ENCODE measurements at places on chromosomes 7 and 10.
A peak's percentile ranks its signal among the peaks of the same experiment; 100 is the strongest.

DNA sequence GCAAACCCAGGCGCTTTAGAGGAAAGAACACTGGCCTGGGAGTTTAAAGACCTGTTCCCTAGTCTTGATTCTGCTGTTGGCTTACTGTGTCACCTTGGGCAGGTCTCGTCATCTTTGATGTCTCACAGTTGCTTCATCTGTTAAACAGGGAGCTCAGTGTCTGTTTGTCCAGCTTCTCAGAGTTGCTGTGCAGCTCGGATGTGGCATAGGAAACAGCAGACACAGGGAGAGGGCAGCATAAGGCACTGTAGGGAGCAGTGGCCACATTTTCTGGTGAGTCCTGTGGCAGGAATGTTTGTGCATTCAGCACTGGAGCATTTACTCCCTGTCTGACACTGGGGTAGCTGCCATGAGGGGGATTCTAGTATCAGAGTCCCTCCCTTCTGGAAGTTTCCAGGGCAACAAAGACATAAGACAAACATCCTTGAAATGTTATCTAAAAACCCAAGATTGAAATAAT, 2.0 kb downstream of the REPIN1 start:
- DNase-seq: no peak

DNA sequence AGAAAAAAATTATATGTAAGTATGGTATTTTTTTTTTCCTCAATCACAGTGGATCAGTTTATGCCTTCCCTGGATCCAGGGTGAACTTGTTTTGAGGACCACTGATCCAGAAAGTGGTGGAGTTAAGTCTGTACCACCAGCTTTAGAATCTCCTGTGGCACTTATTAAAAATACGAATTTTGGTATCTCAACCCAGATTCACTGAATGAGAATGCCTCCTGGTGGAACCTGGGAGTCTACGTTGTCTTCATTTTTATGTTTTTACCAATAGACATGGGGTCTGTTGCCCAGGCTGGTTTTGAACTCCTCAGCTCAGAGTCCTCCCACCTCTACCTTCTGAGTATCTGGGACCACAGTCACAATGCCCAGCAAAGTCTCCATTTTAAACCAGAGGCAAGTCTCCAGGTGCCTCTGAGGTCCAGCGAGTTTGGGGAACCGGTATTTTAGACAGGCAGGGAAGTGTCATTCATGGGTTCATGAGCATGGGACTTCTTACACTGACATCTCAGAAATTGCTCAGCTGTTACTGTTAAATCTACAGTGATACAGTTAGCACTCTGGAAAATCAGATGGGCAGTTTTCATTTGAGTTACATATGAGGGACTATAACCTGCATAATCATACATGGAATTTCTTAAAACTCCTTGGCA, 200.9 kb downstream of the AUTS2 start:
- DNase-seq: no peak

DNA sequence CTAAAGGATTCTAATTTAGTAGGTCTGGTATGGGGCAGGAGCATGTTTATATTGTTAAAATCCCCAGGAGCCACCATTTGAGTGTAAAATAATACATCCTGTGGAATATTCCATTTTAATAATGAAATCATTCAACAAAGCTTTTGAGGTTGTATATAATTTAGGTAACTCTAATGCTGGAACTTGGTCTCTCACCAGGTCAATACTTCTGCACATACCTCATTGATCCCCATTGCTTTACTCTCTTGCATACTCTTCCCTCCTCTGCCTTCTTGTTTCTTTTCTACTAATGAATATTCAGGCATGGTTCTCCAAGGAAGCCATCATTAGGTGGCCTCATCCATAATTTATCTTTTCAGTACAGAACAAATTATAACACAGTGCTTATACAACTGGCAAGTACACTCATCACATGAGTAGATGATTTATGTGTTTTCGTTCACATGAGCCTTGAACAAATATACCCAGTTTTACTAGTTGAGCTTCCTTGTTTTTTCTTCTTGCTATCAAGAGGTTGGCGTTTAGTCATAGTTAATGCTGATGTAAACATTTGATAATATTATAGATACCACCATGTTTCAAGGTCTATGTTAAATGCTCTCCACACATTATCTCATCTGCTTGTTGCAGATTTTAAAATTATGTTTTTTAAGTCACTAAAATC, 7.2 kb downstream of the PALS2 start:
- DNase-seq: no peak

DNA sequence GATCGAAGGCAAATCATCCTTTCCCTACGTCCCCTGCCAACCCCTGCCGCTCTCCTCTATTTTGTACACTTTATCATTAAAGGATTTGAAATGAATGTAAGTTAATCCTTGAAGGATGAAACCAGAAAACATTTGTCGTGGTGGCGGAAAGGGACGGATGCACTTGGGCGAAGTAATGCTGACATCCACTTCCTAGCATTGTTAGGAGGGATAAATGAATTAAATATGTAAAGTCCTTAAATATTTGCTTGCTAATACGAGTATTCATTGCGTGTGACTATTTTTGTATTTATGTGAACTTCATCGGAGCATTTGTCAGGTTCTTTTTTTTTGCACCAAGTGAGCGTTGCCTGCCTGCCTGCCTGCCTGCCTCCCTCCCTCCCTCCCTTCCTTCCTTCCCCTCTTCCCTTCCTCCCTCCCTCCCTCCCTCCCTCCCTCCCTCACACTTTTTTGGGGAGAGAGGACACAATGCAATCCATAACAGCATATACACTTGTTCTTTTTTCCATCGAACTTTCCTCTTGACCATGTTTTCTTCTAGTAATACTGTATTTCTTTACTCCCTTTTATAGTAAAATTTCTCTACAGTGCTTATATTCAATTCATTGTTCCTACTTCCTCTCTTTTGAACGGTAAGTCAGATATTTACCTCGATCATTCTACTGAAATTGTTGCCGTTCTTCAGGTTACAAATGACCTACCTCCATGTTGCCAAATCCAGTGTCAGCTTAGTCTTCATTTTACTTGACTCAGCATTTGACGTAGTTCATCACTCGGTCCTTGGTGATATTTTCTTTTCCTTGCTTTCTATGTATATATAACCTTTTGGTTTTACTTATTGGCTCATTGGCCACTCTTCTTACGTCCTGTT, 831 bp downstream of the CCDC7 start:
- peak; percentile 2 for DNase-seq

GRCh38 chr7:101957744-101958525, 140.5 kb downstream of the CUX1 start:
- no peak for DNase-seq

DNA sequence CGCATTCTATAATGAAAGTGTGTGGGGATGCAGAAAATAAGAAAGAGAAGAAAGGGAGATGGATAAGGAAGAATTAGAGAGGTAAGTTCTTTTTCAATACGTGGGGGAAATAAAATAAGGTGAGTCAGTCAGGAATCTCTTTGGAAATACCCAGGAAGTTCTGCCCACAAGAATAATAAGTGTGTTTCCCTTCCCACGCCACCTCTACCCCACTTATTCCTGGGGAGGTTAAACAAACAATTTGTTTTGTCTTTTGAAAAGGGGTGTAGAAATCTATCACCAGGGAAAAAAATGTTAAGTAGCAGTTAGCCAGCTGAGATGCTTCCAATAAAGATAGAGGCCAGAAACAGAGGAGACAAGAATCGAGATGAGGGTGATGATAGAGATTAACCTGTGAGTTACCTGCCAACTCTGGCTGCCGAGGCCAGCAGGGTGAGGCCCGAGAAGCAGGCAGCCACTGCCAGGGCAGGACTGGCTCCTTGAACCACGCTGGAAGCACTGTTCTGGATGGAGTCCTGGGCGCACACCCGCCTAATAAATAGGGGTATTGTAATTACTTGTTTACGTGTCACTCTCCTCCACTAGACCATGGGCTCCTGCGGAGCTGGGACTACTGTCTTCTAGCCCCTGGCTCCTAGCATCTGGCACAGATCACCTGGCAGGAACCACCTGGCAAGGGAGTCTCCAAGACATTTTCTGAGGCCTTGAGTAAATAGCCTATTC, 191.3 kb downstream of the FGFR2 start:
- DNase-seq: no peak

DNA sequence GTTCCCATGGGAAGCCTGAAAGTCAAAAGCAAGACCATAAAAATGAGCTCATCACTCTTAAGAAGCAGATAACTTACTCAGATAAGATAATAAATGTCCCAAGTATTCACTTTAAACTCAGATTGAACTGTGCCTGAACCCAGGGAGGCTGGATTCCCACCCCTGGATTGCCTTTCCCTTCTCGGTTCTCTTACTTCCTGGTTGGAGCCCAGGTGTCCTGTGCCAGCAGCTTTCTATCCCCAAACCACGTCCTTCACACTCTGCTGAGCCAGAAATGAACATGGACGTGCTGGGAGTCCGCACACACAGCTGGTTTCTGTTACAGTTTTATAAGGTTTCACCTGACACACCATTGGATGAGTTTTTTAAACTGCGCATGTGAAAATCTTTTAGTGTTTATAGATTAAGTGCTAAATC, 636.2 kb upstream of the IGFBP3 start:
- no peak for DNase-seq

DNA sequence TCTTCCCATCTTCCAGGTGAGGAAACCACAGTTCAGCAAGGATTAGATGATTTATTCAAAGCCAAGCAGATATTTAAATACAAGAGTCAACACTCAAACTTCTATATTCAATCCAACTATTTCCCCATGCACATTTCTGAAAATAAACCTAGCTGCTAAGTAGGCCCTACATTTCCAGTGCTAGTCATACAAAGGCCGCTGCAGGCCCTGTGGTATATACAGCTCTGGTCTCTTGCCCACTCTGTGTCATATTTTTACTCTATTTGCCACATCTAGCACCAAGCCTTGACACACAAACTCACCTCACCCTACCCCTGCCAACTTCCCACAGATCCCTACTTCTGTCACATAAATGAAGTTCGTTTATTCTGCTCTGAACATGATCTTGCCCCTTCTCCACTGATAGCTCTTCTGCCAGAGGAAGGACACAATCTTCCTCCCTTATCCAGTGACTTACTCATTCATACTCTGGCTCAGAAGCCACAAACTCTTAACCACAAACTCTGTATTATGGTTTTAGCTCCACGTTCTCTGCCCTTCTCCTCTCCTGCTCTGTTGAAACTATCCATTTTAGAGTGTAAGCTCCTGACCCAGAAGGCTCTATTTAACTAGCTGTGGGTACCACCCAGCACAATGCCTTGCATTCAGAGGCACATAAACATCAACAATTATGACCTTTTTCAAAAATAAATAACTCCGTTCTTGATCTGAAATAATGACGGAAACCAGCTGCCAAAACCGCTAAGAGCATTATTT, 180.7 kb downstream of the CPEB3 start:
- DNase-seq: no peak

DNA sequence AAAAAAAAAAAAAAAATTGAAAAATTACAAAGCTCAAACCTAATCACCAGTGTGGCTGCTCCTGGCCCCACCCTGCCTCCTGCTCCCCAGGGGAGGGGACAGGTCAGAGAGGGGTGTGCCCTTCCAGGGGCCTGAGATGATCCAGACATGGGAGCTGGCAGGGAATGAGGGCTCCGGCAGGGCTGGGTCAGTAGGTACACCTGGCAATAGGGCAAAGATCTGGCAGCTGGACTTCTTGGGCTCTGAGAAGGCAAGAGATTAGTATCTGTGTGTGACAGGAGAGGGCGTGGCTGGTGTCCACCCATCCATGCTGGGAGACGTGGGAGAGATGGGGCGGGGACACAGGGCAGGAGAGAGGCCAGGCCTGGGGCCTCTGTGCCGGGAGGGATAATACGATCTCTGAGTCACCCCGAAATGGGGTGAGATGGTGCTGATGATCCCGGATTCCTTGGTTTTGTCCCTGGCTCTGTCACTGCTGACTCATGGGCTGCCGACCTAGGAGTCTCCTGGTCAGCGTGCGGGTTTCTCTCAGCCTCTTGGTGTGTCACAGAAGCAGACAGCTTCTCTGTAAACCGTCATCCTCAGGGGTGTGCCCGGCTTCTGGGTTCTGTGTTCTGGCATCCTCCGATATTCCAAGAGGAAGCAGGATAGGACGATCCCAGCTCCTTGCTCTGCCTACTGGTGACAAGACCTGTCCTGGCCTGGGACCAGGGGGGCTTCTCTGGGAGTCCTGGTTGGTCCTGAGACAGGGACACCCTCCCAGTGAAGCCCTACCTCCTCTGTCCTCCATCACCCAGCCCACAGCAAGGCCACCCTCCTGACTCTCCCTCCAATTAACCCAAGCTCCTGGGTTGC, 8.2 kb upstream of the CLDN4 start:
- no peak for DNase-seq

- DNase-seq: peak; percentile 78
Observed at GRCh38 chr10:23448802-23449570, 10.1 kb downstream of the OTUD1 start.

DNA sequence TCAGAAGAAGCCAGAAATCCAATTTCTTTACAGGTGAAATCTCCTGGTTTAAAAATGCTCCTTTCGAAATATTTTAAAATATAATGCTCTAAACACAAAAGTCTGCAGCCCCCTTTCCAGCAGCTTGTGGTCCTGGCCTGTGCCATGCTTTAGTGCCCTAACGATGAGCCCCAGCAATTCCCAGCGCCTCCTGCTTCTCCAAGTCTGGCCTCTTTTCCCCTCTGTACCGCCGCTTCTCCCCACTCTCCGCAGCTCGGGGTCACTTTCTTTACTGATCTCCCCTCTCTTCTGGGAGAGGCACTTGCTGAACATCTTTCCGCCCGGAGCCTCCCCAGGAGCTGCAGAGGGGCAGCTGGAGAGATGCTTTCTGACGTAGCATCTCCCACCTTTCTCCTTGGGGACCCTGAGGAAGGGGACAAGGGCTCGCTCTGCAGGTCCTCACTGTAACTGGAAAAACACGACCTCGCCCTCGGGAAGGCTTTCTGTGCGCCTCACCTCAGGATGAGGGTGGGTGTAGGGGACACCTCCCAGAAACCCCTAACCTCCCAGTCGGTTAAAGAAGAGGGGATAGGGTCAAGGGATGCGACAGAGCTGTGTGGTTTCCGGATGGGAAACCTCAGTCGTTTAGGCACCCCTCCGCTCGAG, 565 bp upstream of the INA start:
- no peak for DNase-seq

DNA sequence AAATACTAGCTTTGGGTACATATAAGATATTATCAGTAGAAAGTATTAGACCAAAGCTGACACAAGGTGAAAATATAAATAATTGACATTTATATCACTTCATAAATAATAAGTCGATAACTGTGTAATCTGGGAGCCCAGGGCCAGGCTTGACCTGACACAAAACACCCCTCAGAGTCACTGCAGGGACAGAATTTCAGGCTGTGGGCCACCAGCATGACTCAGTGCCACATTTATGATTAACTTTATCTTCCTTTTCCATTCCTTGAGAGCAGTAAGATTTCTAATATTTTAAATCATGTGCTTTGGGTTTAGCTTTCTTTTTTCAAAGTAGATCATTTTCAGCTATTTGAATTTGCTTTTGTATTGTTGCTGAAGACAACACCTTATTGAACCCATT, 102.9 kb upstream of the NFE2L3 start:
- no peak for DNase-seq

DNA sequence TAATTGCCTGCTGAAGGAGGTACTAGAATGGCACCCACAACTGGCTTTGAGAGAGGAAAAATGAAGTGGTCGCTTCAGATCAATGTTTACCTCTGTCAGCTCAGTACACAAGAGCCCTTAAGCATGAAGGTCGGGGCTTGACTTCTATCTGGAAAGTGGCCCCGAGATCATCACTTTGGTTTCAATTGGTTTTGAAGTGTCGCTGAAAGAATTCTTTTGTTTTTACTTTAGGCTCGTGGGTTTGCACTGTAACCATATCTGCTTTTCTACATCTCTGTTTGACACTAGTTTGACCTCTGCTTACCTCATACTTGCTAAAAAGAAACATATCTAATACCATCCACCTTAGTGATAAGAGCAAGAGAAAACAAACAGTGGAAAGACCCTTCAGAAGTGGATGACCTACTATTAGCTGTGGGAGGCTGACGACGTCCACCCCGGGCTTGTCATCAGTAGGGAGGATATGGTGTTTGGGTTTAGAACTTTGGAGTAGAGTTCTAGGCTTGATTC, 361.8 kb downstream of the GATA3 start:
- DNase-seq: no peak

All from suppressor macrophage treated with lipopolysaccharide for 4 hours (primary cell).